ENCODE measurements at places on chromosomes 3 and 15.

DNA sequence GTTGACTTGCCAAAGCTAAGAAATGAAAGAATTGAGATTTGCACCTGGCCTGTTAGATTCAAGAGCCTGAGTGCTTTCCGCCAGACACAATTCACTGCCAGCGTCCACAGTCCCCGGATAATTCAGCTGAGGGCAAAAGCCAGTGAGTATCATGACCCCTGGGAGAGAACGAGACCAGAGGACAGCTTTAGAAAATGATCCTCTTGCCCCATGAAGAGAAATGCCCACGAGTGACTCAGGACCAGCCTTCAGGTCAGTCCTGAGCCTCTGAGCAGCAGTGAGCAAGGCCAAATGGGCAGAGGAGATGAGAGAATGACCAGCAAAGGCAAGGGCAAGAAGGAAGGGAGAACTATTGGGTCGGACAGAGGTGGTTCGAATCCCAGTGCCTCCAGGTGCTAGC, 273.5 kb downstream of the FAM43A start:
- no peak for DNase-seq

DNA sequence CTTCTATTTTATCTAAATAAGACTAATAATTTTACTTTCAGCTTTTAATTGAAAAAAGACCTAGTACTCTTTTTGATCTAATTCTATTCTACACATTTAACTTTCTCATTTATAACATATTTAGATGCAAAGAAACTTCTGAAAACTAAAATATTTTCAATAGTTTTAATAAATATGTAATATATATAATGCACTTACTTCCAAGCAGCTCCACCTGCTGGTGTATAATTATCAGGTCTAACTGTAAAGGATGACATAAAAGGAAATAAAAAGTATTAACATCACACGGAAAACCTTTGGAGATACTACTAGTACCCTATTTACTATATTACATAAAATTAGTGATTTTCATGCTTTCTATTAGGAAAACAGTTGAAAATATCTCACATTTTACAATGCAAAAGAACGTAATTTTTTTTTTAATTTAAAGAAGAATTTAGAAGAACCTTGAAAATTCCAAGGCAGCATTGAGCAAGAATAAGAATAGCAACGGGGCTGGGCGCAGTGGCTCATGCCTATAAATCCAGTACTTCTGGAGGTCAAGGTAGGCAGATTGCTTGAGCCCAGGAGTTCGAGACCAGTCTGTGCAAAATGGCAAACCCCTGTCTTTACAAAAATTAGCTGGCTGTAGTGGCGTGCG, 10.2 kb downstream of the PLSCR5 start:
- DNase-seq = no peak

- no peak for DNase-seq
Measured at GRCh38 chr3:41417574-41417973, 218.3 kb downstream of the CTNNB1 start.

- DNase-seq = no peak
Measured at GRCh38 chr15:56968821-56969220, 50.4 kb downstream of the TCF12 start.

DNA sequence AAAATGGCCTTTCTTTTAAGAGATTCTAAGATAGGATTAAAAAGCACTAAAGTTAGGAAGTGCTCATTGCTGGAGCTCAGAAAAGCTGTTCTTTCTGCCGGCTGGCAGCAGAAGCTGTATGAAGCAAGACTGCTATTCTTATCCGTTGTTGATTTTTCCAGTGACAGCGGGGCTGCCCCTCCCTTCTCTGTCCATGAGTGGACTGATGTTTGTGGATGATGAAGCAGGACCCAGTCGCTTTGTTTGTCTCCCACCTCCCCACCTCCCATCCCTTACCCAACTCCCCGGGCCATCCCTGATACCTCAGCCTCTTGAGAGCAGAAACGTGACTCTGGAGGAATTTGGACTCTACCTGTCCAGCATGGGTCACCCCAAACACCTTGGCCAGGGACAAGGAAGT, 10.3 kb upstream of the MUSTN1 start:
- peak; percentile 40 for DNase-seq

DNA sequence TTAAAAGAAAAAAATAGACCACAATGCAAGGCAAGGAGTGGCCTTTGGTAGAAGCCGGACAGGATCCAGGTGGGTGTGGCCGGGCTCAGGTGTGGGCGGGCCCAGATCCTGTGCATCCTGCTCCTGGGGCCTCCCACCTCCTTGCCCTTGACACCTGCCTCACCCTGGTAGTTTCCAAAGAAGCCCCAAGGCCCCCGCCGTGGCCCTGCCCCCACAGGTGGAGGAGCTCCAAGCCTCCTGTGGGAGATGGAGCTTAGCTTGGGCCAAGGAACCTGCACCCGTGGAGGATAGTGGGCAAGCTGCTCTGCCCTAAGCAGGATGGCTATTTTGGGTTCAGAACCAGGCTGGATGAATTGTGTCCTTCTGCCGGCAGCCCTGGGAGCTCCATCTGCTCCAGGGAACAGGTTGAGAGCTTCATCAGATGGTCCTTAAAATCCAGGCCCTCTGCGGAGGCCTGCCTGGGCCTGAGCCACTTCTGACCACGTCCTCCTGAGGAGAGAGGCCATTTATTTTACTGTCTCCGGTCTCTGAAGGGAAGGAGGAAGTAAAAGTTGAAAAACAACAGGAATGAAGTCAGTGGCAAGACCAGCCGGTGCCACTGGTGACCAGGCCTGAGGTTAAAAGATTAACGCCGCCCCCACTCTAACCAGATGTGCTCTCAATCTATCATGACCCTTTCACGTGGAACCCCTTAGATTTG, 53.9 kb upstream of the KLF13 start:
- peak; percentile 86 for DNase-seq

DNA sequence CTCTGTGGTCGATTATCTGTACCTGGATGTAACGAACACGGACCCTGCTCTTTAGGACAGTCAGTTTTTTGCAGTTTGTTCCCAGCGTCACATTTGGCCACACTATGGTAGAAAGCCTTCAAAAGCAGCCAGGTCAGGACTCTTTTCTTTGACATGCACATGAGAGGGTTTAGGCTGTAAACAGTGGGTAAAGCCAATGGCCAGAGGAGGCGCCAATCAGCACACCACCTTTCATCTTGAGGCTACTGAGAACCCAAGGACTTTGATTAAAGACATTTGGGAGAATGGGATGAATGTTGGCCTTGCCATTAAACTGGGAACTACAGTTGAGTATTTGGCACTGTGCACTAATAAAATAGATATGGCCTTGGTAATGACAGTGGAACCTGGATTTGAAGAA, 225.9 kb downstream of the OXSM start:
- no peak for DNase-seq

GRCh38 chr3:146888176-146888575, 283.0 kb upstream of the PLSCR5 start:
- no peak for DNase-seq

DNA sequence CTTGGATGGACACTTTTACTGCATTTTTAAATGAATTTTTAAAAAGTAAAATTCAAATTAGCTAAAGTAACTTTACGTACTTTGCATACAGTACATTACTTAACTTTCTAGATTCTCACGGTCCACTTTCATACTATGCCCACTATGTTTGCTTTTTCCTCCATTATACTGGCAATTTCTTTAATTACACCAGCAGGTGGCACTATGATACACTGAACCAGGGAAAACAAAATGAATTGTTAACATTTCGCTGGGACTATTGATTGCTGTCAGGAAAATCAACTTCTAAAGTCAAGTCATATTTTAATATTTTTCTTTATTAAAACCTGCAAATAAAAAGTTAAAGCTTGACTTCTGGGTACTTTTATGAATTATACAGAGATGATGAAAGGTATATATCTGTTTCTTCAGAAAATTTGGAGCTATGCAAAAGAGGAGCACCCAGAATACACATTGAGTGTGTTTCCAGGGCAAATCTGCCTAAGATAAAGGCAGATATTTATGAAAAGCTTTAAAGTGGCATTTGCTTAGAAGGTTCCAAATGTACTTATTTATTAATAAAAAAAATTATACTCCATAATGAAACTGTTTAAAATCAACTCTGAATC, 21.8 kb upstream of the POU1F1 start:
- no peak for DNase-seq

DNA sequence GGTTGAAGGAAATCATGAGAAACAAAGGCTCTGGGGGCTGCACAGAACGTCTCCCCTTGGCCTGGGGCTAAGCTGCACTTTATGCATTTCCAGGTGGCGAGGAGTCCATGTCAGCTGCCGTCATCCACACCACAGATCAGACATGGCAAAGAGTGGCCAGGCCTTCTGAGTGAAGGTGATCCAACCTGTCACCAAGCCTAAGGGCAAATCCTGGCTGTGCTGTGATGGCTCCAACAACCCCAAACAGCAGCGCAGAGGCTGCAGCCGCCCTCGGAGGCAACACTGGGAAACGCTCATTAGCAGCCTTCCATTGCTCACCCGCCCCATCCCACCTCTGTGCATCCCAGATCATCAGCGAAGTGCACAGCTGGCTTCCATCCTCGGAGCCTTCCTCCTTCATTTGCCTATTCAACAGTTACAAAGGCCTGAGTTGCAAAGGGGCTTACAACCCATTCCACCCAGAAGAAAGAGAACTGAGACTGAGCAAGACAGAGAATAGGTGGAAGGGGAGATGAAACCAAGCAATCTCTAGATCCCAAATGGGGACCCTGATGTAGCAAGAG, 55.7 kb downstream of the SRGAP3 start:
- DNase-seq = no peak

- DNase-seq = no peak
Measured at GRCh38 chr3:142275856-142276255, 50.5 kb upstream of the GK5 start.
